Right hindlimb (tissue), 1 donor: ENCODE measurements at places on chromosomes 7 and 10.

GRCh38 chr10:104333032-104333727, 5.1 kb downstream of the ITPRIP start:
- no peak for DNase-seq

- DNase-seq: no peak
Observed at GRCh38 chr10:88113232-88113631, 249.8 kb downstream of the PTEN start.

DNA sequence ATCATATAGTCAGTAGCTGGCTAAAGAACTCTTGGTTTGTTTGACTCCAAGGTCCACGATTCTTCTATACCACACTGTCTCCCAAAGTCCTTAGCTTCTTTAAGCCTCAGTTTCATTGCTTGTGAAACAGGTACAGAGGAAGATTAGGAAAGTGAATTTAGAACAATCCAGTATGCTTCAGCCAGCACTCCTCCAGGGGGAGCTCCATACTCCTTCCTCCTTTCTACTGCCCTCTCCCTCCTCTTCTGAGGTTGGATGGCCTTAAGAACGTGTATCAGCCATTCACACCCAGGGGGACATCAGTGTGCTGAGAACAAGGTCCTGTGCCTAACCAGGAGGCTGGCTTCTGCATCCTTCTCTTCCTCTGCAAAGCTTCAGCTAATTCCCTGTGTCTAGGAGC, 54.8 kb upstream of the CALD1 start:
- no peak for DNase-seq

GRCh38 chr7:33903791-33904680, 1.3 kb upstream of the BMPER start:
- peak; percentile 81 for DNase-seq

DNA sequence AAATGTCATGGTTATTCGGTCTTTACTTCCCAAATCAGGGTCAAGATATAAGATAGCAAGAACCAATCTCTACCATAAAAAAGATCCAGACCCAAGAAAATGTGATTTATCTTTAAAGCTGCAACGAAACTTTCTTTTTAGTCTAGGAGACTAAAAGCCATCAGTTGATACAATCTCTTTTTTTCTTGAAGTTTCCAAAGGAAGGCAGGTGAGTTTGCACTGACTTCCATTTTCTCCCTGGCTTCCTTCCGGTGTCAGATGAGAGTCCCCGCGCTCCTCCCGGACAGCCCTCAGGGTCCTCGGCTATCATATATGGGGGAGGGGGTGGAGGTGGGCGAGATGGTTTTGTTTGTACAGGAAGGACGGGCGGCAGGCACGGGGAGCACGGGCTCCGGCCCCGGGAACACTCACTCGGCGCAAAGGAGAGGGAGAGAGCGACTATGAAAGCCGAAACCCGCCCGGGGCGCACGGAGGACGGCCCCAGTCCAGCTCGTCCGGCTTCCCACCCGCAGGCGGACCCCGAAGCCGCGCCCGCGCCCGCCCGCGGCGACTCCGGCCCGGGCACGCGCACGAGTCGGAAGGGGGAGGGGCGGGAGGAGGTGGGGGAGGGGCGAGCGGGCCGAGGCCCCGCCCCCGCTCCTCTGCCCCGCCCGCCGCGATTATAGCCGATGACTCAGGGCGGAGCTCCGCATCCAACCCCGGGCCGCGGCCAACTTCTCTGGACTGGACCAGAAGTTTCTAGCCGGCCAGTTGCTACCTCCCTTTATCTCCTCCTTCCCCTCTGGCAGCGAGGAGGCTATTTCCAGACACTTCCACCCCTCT, at the start of gene BAG3:
BAG3 (plus strand) TSS at position 689 of the 822 bp plus-strand sequence. CDS start 296 bp downstream, outside the sequence.
- DNase-seq: peak; percentile 95

DNA sequence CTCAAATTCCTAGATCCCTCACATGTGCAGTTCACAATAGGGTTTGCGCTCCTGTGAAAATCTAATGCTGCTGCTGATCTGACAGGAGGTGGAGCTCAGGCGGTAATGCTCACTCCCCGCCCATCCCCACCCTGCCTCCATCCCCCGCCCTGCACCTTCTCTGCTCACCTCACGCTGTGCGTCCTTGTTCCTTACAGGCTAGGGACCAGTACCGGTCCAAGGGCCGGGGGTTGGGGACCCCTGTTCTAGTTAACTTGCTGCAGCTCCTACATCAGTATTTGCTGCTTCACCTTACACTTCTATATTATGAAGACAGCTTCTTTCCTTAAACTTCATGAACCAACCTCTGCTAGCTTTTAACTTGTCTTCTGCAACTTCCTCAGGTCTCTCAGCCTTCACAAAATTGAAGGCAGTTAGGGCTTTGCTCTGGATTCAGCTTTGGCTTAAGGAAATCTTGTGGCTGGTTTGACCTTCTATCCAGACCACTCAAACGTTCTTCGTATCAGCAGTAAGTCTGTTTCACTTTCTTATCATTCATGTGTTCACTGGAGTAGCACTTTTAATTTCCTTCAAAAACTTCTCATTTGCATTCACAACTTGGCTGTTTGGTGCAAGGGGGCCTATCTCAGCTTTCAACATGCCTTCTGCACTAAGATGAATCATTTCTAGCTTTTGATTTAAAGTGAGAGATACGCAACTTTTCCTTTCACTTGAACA, 1.7 kb upstream of the TNKS2 start:
- no peak for DNase-seq

- no peak for DNase-seq
Observed at GRCh38 chr10:68647672-68648341, 73.2 kb upstream of the CCAR1 start.

- peak; percentile 25 for DNase-seq
Observed at GRCh38 chr7:113087071-113087998, 708 bp upstream of the GPR85 start.

DNA sequence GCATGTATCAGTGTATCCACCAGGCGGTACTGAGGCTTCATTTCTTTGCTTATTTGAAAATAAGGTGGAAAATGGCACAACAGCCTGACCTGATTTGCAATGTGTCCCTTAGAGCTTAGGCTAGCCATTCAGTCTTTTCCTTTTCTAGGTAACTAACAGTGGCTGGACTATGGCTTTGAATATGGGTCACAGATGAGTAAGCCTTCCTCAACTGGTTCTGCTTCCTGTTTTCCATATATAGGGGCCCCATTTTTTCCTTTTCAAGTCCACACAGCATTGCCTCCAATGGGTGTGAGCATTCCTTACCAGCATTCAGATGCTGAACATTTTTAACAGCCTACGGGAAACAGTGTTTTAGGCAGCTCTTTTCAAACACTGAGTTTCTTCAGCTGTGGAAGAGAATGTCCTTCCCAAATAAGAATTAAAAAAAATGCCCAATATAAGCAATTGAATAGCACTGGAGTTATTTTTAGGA, 3.9 kb upstream of the ITGB1 start:
- no peak for DNase-seq

GRCh38 chr7:114414156-114415063, at the start of gene FOXP2:
Gene FOXP2, plus strand, starts transcription at chr7:114414815. Its CDS starts 11,697 bp downstream, at chr7:114426512.
- DNase-seq: peak; percentile 45
